HepG2 (cell line): ENCODE measurements at places on chromosomes 4 and X. TPM values are rescaled to one million over a fixed set of nuclear protein-coding genes. Genes with fewer than 3 reads are reported as not detected.

SPANXA2 gene
- not detected in 2 replicates for polyA plus RNA-seq

GRCh38 chr4:87026800-87027495 lies 92.1 kb downstream of the AFF1 start:
- DNase-seq = no peak

DNA sequence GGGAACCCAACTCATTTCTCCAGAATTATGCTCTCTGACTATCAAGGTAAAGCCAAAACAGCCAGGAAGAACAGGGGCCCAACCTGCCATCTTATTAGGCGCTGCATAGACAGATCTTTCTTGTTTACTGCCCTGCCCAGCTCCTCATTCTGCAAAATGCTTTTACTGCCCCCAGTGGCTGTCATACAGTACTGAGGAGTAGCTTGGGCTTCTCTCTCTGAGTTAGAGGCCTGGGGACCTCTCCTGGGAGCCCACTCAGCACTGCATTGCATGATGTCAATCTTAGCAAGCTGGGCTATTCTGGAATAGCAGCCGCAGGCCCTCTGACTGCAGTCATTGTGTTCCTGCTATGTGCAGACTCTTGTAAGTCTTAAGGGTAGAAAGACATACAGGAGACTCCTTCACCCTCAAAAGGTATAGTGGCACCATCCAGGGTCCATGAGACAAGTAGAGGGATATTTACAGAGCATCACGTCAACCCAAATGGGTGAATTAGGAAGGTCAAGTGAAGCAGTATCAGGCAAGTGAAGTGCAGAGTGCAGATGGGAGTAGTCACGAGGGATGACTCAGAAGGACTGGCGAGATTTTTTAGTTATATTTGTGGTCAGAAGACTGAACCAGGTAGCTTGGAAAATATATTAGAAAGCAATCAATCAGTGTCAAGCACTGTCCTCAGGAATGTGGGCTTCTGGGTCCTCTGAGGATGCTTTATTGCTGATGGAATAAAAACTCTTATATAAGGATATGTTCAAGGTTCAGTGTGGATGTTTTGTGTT lies 294.1 kb upstream of the SFRP2 start:
- no peak for DNase-seq

- no peak for DNase-seq
Measured at GRCh38 chr4:48340276-48340964, 909 bp upstream of the SLAIN2 start.

GRCh38 chrX:71992711-71993110 lies 82.1 kb downstream of the NHSL2 start:
- no peak for DNase-seq

DNA sequence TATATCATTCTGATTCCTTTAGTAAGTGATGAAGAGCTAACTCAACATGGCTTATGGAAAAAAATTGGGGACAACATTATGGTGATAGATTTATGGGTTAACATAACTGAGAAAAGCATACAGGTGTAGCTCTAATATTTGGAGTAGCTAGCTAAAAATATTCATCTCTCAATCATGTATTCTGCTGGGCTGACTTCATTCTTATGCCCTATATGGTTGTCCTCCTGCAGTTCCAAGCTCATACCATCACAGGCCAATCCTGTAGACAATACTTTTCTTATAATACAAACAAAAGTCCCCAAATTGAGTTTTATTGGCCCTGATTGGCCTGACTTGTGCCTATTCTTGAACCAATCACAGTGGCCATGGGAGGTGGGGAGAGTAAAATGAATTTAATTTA lies 6.7 kb upstream of the FAM241A start:
- DNase-seq = no peak

- no peak for DNase-seq
Measured at GRCh38 chrX:121782544-121782943, 735.1 kb downstream of the GLUD2 start.

DNA sequence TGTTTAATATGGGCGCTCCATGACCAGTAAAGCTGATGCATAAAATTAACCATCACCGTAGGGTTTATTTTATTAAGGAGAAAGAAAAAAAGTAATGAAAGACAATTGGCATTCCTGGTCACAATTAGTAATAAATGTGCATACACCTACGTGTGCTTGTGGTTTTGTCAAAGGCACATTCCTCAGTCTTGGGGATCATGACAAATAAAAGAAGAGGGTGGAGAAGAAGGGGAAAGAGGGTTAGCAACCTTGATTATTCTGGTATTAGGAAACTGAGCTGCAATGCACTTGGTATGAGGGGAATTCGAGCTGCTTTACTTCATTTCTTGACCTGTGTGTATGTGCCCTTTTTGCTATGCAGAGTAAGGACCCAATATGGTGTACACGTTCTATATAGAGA lies 1798.3 kb upstream of the PCDH7 start:
- no peak for DNase-seq
